ENCODE measurements at places on chromosomes 3 and 15. TPM values are rescaled to one million over a fixed set of nuclear protein-coding genes. Genes with fewer than 3 reads are reported as not detected.

The GPR62 gene
- total RNA-seq, result not detected

The SLC38A3 gene
- total RNA-seq, result not detected

The GCSAM gene
- total RNA-seq, result 14.6 TPM

The MCF2L2 gene
- total RNA-seq, result 1.0 TPM

The PEX11A gene
- 1.9 TPM for total RNA-seq

The EFHB gene
- 1.2 TPM for total RNA-seq

The SPRED1 gene
- 0.74 TPM for total RNA-seq

The SSUH2 gene
- total RNA-seq, result not detected

The ADPRH gene
- 2.6 TPM for total RNA-seq

The ERC2 gene
- total RNA-seq, result not detected

The KIF9 gene
- total RNA-seq, result 4.5 TPM

The MTMR10 gene
- total RNA-seq, result 10.5 TPM

The OXTR gene
- 0.74 TPM for total RNA-seq

The THBS1 gene
- 0.20 TPM for total RNA-seq

The RGMA gene
- total RNA-seq, result 0.47 TPM

The PLCL2 gene
- total RNA-seq, result 19.9 TPM

The PRR20G gene
- total RNA-seq, result not detected

The CPLX3 gene
- not detected for total RNA-seq

The GOLGA8M gene
- total RNA-seq, result not detected

The GOLGA6L1 gene
- total RNA-seq, result not detected

The ROBO2 gene
- total RNA-seq, result not detected

The ARGFX gene
- total RNA-seq, result not detected

The ATP13A5 gene
- not detected for total RNA-seq

The RNF123 gene
- total RNA-seq, result 20.3 TPM

The PAK2 gene
- total RNA-seq, result 66.6 TPM

Data from activated naive CD4-positive, alpha-beta T cell treated with anti-CD3 and anti-CD28 coated beads for 36 hours (primary cell).